ENCODE measurements at places on chromosomes 6 and 20.

DNA sequence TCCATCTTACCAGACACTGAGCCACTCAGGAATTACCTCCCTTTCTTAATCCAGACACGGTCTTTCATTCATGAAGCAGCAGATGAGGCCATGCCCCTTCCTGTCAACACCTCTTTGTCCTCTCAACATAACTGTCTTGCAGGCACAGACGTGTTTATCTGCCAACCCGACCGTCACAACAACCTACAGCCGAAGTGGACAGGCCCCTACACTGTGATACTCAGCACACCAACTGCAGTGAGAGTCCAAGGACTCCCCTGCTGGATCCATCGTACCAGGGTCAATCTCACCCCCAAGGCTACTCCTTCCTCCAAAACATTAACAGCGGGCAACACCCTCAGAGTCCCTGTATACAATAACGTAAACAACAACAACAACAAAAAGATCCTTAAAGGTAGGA lies 30.6 kb upstream of the ULBP3 start:
- no peak for DNase-seq

DNA sequence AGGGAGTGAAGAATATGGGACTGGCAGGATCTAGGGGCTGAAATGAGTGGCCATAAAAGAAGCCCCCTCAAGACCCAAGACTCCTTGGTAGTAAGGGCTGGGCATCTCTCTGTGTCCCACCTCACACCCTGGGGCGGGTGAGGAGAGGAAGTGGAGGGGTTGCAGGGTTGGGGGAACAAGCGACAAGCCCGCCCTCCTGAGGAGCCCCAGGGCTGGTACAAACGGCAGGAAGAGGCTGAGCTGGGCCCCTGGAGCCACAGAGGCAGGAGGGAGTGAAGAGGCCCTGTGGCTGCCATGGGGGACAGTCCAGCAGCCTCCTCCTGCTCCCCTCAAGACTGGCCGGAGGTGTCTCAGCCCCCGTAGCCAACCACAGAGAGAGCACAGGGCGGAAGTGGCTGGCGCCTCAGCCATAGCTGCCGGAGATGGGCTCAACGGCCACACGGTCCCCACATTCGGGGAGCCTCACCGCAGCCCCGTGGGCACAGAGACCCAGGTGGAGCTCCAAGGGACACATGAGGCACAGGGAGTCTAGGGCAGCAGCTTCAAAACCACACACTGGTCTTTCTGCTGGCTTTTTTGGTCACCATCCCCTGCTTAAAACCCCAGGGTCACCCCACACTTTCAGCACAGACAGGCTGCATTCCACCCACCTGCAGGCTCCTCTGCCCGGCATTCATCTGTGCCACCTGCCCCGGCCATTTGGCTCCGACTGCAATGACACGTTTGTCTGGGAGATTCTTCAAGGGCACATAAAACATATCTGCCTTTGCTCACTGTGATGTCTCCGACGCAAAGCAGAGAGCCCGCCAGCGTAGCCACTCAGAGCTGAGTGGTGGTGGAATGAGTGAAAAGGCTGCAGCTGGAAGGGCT lies 524 bp downstream of the C20orf203 start:
- no peak for DNase-seq

- no peak for DNase-seq
These were observed 22.6 kb upstream of the SIRPA start for GRCh38 chr20:1872459-1873097.

DNA sequence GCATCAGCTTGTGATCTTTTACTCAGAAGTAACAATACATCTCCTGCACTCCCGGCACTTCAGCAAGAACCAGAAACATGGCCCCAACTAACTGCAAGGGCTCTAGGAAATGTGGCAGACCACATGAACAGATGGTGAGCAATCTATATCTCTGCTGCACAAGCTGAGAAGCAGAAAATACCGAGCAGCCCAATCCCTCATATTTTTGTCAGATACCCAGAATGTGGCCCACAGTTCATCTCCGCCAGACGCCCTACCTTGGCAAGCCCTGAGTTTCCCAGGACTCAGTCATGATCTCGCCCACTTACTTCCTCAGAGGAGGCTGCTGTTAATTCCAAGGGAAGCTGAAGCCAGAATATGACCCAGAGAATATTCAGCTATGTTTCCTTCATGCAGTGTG lies 63.1 kb upstream of the PHACTR1 start:
- DNase-seq: no peak

- DNase-seq: no peak
These were observed 12.6 kb upstream of the ADA start for GRCh38 chr20:44664131-44664530.

DNA sequence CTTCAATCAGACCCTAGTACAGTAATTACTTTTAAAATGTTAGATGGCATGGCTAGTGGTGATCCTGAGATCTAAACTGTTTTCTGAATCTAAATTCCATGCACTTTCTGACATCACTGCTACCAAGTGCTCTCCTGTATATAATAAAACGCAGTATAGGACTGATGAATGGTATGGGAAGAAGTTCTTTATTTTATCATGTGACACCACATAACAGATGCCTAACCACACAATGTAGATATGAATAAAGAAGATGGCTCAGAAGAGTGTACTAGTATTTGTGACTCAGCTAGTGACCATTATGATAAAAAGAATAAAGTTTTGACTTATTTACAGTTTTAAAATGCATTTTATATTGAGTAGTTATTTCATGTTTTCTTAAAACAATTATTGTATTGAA lies 8.5 kb downstream of the NDUFAF4 start:
- no peak for DNase-seq

- DNase-seq: no peak
These were observed 169.6 kb downstream of the MTHFD1L start for GRCh38 chr6:151034825-151035781.

GRCh38 chr20:64217539-64218221 lies 37.9 kb upstream of the PCMTD2 start:
- no peak for DNase-seq

- DNase-seq: no peak
These were observed 36.5 kb downstream of the WDR27 start for GRCh38 chr6:169665289-169665688.

- DNase-seq: no peak
These were observed 2.5 kb downstream of the GRM4 start for GRCh38 chr6:34143196-34143883.
